ENCODE measurements at places on chromosomes 12 and 14.

GRCh38 chr14:60807971-60808370, 73.4 kb downstream of the MNAT1 start:
- no peak for DNase-seq

DNA sequence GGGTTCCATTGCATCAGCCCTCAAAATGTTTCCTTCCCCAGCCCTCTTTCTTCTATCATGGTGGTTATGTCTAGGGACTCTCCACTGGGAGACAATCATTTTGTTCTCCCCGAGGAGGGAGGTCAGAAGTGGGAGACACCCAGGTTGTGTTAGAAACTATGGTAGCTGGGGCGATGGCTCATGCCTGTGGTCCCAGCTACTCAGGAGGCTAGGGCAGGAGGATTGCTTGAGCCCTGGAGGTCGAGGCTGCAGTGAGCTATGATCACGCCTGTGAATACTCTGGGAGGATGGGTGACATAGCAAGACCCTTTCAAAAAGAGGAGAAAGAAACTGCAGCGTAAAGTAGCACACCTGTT, 13.0 kb upstream of the LRRC23 start:
- no peak for DNase-seq

- no peak for DNase-seq
These were observed 121.7 kb upstream of the FUT8 start for GRCh38 chr14:65290830-65291229.

DNA sequence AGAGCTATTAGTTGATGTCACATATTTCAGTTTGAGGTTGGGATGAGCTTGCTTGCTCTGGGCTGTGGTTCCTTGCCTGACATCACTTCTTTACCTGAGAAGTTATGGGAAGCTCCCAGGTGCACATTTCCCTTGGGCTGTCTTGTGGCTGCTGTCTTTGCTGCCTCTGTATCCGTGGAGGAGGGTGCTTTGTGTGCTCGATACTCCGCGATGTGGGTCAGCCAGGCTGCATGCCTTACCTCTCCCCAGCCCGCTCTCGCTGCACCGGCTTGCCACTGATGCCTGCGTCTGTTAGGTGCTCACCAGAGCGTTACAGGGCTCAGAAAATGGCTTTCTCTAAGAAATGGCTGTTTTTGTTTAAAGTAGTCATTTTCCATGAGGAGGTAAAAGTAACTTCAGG, 19.6 kb downstream of the PELI2 start:
- no peak for DNase-seq

- DNase-seq: no peak
These were observed 15.0 kb downstream of the RASSF9 start for GRCh38 chr12:85821206-85821605.

GRCh38 chr12:62654326-62655241, 188.0 kb downstream of the MON2 start:
- no peak for DNase-seq

DNA sequence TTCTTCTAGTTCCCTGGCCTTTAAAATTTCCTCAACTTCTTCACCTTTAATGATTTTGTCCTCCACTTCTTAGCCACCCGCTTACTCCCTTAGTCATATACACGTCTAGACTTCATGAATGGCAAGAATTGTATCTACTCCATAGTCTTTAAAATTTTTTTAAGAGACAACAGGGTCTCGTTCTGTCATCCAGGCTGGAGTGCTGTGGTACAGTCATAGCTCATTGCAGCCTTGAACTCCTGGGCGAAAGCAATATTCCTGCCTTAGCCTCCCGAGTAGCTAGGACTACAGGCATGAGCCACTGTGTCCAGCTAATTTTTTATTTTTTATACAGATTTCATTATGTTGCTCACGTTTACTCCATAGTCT, 47.9 kb downstream of the BBS10 start:
- DNase-seq: no peak

- no peak for DNase-seq
These were observed 834.9 kb downstream of the SLC6A15 start for GRCh38 chr12:84077679-84078078.

- no peak for DNase-seq
These were observed 4.7 kb upstream of the CEP170B start for GRCh38 chr14:104860414-104860813.

DNA sequence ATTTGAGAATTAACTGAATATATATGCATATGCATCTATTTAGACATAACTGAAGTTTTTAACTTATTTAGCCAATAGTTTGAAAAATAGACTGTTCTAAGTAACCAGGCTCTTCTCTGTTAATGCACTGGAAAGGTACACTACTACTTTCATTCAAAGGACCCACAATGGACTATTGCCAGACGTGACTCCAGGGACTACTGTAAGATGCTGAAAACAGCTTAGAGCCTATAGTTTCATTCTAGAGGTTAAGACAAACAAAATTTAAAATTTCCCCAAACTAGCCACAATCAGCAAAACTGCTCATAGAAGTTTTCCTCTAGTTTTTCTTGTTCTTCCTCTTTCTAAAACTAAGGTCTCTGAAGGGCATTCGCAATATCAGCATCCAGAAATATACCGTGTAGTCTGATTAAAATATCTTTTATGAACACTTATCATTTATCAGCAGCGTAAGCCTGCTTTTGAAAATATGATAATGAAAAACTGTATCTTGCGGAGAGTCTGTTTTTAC, 10.4 kb downstream of the APPL2 start:
- no peak for DNase-seq

GRCh38 chr14:31828946-31829868, 247.9 kb upstream of the ARHGAP5 start:
- DNase-seq: no peak

DNA sequence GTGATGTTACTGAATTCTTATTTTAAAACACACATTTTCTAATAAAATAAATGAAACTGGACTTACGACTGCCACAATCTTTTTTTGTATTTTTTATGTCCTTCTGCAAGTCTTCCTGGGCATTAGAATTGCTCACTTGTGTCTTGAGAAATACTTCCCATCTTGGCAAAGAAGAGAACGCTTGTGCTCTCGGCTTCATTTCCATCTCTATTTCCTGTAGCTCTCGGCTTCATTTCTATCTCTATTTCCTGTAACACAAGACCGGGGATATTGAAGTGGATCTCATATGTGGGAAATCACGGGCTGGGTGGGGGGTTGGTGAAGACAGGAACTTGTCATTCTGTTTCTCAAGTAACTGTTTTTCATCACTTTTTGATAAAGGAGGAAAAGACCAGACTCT, 77.9 kb downstream of the EP400 start:
- no peak for DNase-seq

- no peak for DNase-seq
These were observed 112.2 kb upstream of the FKBP4 start for GRCh38 chr12:2682296-2683251.

DNA sequence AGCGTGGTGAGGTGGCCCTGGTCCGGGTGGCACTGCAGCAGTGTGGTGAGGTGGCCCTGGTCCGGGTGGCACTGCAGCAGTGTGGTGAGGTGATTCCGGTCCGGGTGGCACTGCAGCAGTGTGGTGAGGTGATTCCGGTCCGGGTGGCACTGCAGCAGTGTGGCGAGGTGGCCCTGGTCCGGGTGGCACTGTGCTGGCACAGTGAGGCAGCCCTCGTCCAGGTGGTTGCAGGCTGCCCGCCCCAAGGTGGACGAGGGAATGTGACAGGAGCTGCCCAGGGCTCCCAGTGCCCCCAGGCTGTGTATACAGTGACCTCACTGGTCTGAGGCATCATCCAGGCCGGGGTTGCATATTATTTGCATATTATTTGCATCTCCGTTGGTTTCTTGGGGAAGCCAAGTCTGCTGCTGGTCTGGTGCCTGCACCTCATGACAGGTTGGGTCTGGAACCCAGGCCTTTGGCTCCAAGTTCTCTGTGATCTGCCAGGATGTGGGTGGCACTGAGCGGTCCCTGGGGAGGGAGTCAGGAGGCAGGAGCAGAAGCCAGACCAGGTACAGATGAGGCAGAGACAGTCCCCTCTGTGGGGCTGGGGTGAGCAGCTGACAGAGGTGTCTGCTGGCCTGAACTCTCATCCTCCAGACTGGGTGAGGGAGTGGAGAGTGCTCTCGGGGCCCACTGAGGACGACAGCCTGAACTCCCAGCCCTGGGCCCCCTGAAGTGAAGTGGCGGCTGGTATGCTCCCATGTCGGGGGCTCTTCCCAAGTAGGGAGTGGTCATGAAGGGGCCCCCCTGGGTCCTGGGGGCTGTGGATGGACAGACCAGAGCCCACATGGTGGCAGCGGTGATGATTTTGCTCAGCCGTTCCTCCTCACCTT, 79.3 kb downstream of the KIF26A start:
- no peak for DNase-seq

DNA sequence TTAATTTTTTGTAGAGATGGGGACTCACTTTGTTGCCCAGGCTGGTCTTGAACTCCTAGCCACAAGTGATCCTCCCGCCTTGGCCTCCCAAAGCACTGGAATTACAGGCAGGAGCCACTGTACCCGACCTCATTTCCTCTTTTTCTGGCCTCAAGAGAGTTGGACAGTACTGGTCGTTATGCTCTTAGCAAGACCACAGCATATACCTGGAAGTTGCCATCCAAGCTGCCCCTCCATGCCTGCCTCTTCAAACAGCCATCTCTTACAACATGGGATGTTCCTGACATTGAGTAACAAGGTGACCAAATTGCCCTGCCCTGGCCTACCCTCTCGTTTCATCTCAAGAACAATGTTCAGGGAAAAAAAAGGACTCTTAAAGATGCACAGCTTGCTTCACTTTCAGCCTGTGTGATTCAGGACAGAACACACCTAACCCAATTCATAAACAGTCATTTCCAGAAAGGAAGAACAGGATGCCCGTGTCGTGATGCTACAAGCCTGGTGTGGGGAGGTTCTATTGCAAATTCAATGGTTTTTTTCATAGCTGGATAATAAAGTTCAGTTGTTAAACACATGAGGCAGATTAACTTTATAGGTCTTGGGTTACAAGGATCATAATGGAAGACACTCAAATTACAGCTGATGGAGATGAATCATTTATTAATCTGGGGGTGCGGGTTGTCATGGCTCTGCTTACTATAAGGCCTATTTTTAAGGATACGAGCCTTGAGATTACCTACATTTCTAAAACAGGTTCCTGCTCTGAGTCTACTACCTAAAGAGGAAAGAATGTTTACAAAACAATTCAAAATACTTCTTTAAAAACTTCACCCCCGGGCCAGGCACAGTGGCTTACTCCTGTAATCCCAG, 11.9 kb downstream of the GLTP start:
- no peak for DNase-seq

Measured in iPS DF 6.9 (cell line).